Neural progenitor cell (in vitro differentiated cells): ENCODE measurements at places on chromosomes 3 and 15. TPM values are rescaled to one million over a fixed set of nuclear protein-coding genes. Genes with fewer than 3 reads are reported as not detected.

Gene POLQ
- 15.6 and 33.2 TPM in 2 replicates for total RNA-seq

Gene XCR1
- total RNA-seq = not detected in 2 replicates

Gene SENP8
- 9.0 and 13.5 TPM in 2 replicates for total RNA-seq

Gene ZBBX
- 7.4 and 17.5 TPM in 2 replicates for total RNA-seq

DNA sequence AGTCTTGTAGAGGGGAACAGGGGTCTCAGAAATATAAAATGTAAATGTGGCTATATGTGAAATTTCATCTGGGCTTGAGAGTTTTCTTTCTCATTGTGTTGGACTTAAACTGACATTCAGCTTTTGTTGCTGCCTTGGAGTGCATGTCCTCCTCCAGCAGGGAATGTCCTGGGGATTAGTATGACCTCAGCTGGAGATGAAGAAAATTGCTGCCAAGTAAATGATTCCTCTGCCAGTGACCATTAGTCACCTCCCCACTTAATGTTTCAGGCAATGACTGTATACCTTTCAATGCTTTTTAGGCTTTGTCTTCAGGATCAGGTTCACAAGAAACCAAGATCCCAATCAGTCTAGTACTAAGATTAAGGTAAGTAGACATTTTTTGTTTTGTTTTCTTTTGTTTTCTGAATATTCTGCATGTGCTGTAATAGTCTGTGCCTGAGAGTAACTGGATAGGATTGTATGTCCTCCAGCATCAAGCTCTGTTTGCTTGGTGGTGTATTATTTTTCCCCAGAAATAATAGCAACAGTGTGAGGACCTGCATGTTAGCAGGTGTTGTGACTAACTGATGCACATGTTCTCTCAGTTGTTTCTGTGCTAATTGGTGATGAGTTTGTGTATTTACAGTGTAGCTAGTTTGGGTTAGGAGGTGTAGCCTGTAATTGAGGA, 18.1 kb upstream of the SLC22A13 start:
- no peak overlapping the region for H3K4me3 ChIP-seq
- H3K27ac ChIP-seq = no peak overlapping the region
- no peak for DNase-seq
- H3K4me1 ChIP-seq = no peaks in the 10 kb centered on the region
- H3K36me3 ChIP-seq = peaks cover 9% of the 10 kb centered on the region

- H3K36me3 ChIP-seq = no peaks in the 10 kb centered on the region
- DNase-seq = no peak
- no peak overlapping the region for H3K27ac ChIP-seq
- no peak overlapping the region for H3K4me3 ChIP-seq
These were observed 200.6 kb upstream of the ROBO1 start for GRCh38 chr3:79968418-79968817.

GRCh38 chr15:60917461-60918145, 311.5 kb downstream of the RORA start:
- no peak overlapping the region for H3K27ac ChIP-seq
- no peak overlapping the region for H3K4me3 ChIP-seq
- no peaks in the 10 kb centered on the region for H3K36me3 ChIP-seq
- no peak for DNase-seq
- H3K27me3 ChIP-seq = no peaks in the 10 kb centered on the region

- H3K27ac ChIP-seq = no peak overlapping the region
- DNase-seq = no peak
- H3K36me3 ChIP-seq = no peaks in the 10 kb centered on the region
- H3K27me3 ChIP-seq = no peaks in the 10 kb centered on the region
These were observed 325.5 kb downstream of the SATB1 start for GRCh38 chr3:18099611-18100010.

DNA sequence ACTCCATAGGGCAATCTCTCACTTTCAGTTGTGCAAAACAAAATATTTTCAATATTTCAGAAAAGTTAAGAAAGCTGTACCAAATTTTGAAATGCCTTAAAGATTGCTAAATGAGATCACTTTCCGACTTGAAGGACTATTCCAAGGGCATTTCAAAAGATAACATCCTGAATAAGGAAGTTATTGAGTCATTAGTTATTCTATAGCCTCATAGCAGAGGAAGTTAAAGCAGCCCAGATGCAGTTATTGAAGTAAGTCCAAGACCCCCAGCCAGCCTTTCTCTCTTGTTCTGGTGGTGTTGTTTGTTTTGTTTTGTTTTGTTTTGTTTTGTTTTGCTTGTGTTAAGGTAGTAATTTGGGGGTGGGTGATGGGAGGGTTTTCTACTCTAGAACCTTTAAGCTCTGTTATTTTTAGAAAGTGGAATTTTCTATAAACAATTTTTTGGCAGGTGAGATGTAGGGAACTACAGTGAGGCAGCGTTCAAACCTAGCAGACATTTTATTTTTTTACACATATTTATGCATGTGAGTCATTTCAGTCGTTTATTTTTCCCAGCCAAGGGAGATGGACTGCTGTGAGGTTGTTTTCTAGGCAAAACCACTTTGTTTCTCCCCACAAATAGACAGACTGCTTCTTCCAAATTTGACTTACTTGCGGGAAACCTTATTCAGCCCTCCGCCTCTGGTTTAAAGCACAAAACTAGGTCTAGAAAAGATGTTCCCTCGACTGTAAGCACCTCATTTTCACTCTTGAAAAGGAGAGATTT, 216.3 kb upstream of the ARPP21 start:
- DNase-seq = no peak
- H3K4me3 ChIP-seq = no peak overlapping the region
- no peak overlapping the region for H3K27ac ChIP-seq
- H3K36me3 ChIP-seq = no peaks in the 10 kb centered on the region

DNA sequence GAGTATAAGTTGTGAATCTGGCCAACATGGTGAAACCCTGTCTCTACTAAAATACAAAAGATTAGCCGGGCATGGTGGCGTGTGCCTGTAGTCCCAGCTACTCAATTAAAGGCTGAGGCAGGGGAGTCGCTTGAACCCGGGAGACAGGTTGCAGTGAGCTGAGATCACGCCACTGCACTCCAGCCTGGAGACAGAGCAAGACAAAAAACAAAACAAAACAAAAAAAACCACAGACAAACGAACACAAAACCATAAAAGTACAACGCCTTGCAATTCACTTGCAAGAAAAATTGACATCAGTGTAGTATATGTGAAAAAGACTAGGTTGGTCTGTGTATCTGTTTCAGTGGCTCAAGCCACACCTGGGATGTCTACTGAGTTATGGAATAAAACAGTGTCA, 29.9 kb upstream of the CCDC80 start:
- H3K4me1 ChIP-seq = no peaks in the 10 kb centered on the region
- no peaks in the 10 kb centered on the region for H3K36me3 ChIP-seq
- DNase-seq = no peak
- H3K27me3 ChIP-seq = no peaks in the 10 kb centered on the region

DNA sequence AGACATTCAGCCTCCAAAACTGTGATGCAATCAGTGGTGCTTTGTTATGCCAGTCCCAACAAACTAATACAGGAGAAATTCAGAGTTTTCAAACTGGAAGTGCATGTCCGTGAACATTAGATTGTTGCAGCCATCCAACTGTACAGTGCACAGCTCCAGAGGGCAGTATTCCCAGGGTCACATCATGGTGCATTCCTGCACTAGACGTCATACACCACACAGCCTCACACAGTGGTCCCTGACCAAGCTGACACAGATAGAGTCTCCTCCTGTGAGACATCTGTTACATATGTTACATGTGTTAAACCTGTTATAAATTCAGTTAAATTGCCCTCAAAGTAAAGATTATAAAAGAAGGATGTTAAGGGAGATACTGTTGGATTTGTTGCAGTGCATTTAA, 209.0 kb downstream of the LRRN1 start:
- no peaks in the 10 kb centered on the region for H3K27me3 ChIP-seq
- DNase-seq = no peak
- H3K4me3 ChIP-seq = no peak overlapping the region
- no peaks in the 10 kb centered on the region for H3K4me1 ChIP-seq
- no peaks in the 10 kb centered on the region for H3K36me3 ChIP-seq

DNA sequence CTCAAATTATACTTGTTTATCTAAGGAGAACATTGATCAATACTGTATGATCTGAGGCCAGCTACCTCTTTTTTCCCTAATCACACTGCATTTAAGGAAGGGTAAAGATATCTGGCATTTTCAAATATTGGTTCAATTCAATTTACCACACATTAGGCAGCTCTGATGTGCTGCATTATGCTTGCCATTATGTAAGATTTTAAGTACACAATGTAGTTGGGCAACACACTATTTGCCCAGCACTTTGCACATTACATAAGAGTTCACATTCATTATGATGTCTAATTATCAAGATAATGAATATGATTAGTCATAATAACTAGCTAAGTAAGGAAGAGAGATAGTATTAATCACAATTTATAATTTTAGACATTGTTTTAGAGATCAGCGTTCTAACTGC, 196.3 kb downstream of the BCHE start:
- H3K27me3 ChIP-seq = no peaks in the 10 kb centered on the region
- no peaks in the 10 kb centered on the region for H3K4me1 ChIP-seq
- no peak overlapping the region for H3K27ac ChIP-seq
- H3K4me3 ChIP-seq = no peak overlapping the region

DNA sequence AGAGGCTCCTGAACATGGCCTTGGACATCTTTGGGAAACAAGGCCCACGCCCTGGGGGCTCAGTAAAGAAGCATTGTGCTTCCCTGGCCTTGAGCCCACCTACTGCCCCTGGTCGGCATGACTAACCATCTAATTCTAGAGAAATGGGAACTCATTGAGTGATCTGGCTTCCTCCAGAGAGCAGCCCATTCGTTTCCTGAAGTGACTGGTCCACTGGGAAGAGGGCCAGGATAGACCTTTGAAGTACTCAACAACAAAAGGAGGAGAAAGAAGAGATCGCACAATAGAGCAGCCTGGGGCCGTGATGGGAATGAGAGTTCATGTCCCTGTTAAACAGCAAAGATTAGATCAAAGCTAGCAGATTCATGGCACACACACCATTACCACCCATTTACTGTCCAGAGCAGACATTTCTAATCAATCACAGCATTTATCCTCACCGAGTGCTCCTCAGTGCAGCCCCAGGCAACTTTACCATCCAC, 514.4 kb upstream of the PROK2 start:
- no peak overlapping the region for H3K27ac ChIP-seq
- H3K36me3 ChIP-seq = no peaks in the 10 kb centered on the region
- DNase-seq = no peak
- H3K4me1 ChIP-seq = peaks cover 4% of the 10 kb centered on the region
- H3K27me3 ChIP-seq = no peaks in the 10 kb centered on the region

GRCh38 chr3:39184081-39184967, 8.1 kb downstream of the XIRP1 start:
- H3K4me1 ChIP-seq = peaks cover 10% of the 10 kb centered on the region
- no peak overlapping the region for H3K4me3 ChIP-seq

- H3K27ac ChIP-seq = no peak overlapping the region
- no peaks in the 10 kb centered on the region for H3K27me3 ChIP-seq
- H3K36me3 ChIP-seq = no peaks in the 10 kb centered on the region
- H3K4me3 ChIP-seq = no peak overlapping the region
- H3K4me1 ChIP-seq = no peaks in the 10 kb centered on the region
These were observed 472.9 kb upstream of the THBS1 start for GRCh38 chr15:39108021-39108420.

- no peaks in the 10 kb centered on the region for H3K4me1 ChIP-seq
- H3K4me3 ChIP-seq = no peak overlapping the region
- no peak overlapping the region for H3K27ac ChIP-seq
- H3K27me3 ChIP-seq = peaks cover 14% of the 10 kb centered on the region
- H3K36me3 ChIP-seq = no peaks in the 10 kb centered on the region
These were observed 87.9 kb downstream of the ARPP21 start for GRCh38 chr3:35727179-35727578.

GRCh38 chr3:101811875-101812274, 32.9 kb downstream of the NXPE3 start:
- H3K36me3 ChIP-seq = no peaks in the 10 kb centered on the region
- peaks cover 7% of the 10 kb centered on the region for H3K4me1 ChIP-seq
- no peak overlapping the region for H3K27ac ChIP-seq
- no peaks in the 10 kb centered on the region for H3K27me3 ChIP-seq
